Activated T-cell treated with anti-CD3 and anti-CD28 coated beads for 1 hour (primary cell): ENCODE measurements at places on chromosomes 16 and 17.

GRCh38 chr17:47604598-47604927, 45.2 kb upstream of the KPNB1 start:
- no peak for DNase-seq

DNA sequence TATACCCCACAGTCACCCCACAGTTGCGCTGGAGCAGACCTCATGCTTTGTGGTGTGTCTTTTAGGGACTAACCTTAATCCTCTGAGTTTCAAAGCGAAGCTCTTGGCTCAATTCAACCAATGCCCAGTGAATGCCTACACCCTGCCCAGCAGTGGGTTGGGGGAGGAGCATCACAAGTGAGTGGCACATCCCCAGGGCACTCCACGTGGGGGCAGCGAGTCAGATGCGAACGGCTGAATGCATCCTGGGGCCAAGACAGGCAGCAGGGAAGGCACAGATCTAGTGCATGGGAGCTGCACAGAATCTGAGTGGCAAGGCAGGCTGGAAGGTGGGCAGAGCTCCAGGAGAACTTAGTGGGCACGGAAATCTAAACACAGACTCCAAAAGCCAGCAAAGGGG, 39.2 kb downstream of the IFT140 start:
- DNase-seq = no peak

DNA sequence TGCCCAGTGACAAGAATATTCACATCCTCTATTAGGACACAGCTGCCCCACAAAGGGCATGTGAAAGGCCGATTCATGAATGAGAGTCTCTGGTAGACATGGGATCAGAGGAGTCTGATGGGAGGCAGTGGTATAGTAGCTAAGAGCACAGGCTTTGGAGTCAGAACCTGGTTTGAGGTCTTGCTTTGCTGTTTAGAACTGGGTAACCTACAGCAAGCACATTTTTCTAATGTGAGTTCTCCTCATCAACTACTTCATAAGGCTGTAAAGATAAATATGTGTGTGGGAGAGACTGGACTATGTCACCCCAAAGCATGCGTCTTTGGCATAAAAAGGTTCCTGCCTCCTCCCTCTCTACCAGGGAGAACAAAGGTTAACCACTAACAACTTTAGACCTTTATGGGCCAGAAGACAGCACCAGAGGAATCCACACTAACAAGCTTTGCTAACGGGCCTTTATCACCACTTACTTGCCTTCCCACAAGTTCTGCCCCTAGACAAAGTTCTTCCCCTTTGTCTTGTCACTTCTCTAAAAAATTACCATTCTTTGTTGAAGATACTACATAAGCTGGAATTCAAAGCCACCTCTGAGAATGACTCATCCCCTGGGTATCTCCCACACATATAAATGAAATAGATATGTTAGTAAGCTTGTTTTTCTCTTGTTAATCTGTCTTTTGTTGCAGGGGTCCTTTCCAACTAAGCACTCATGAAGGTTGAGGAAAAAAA, 21.1 kb downstream of the CDR2 start:
- DNase-seq = no peak

GRCh38 chr16:89922884-89923639, at the start of gene TUBB3:
TUBB3 (plus strand) TSS chr16:89923342; CDS start chr16:89923402, 60 bp downstream.
- no peak for DNase-seq

GRCh38 chr17:31200287-31200686, 96.8 kb downstream of the OMG start:
- no peak for DNase-seq
